NCI-H2081 (cell line): ENCODE measurements at places on chromosomes 7 and 10.

- no peak for DNase-seq
Observed at GRCh38 chr10:54009672-54010071, 791.4 kb downstream of the PCDH15 start.

DNA sequence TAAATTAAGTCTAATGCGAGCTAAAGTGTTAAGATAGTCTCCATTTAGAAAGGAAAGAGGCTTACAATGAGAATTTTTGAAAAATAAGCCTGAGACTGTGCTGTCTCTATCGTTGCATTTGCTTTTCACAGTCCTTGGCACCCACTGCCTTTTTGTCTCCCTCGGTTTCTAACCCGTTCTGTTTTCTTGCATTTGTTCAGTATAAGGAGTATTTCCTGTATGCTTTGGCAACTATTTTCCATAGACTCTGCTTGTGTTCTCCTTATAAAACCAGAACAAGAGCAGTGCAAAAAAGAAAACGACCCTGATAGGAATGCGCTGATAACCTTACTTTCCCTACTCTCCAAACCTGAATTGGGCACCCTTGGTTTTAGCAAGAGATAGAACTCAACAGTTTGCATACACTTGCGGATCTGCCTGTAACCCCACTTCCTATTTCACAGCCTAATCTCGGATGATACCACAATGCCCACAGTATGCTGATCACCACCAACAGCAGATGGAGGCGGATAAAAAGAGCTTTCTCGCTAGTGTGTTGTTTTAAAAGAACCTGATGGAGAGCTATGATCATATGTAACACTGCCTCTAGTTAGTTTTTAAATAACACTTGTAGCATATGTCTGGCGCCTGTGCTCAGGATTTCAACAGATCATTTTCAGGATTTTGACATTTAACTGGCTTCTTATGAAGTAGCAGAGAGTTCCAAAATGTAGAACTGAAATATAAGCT is 1.6 kb upstream of the ARHGAP12 start:
- DNase-seq, result no peak

GRCh38 chr7:132466367-132466766 is 109.9 kb downstream of the PLXNA4 start:
- no peak for DNase-seq

DNA sequence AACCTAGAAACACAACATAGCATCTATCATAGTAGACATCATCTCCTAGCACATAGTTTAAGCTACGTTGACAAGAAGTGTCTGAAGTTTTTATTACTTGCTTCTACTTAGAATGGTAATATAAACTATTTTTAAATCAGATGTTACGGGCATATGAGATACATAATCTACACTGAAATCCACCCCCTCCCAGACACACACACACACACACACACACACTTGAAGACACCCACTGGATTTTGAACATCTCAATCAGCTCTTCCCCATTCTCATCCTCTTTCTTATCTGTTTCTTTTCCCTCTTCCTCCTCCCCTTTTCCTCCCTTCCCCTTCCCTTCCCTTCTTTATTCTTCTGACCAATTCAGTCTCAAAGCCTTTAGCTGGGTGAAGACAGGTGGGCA is 175.9 kb downstream of the PAXIP1 start:
- no peak for DNase-seq

GRCh38 chr10:128662520-128662919 is 536.3 kb upstream of the MKI67 start:
- no peak for DNase-seq

DNA sequence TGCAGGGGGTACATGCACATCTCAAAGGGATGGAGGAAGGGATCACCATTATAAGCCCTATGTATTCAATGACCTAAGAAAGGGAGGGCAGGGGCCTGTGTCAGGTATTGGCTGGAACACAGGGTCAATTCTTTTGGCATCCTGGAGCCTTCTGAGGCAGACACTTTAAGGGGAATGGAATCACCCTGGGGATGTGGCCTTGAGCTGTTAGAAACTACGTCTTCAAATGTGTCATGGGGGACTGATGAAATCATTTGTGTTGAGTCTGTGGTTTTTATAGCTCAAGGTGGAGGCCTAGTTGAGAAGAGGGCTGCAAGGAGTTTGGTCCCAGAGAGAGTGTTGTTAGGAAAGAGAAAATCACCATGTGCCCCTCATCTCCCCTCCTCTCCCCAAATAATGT is 206.1 kb upstream of the CELF2 start:
- DNase-seq, result no peak

GRCh38 chr10:44262551-44263251 is 122.2 kb downstream of the CXCL12 start:
- no peak for DNase-seq

GRCh38 chr7:49631071-49631815 is 142.2 kb upstream of the VWC2 start:
- no peak for DNase-seq

GRCh38 chr7:3436746-3437145 is 135.7 kb downstream of the SDK1 start:
- no peak for DNase-seq

DNA sequence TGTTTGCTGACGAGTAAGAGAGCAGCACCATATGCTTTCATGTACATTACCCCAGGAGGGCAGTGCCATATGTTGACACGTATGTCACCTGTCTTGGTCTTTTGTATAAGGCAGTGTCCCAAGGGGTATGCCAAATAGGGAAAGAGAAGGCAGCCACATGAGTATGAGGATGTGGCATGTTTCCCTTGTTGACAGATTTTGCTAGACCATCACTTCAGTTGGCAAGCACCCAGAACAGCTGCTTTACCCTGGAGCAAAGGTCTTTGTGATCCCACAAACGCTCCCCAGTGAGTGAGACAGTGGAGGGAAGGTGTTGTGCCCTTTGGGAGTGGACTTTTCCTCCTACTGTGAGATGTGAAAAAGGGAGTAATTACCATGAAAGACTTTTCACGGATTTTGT is 350.1 kb downstream of the ETV1 start:
- DNase-seq, result peak; percentile 94

- DNase-seq, result no peak
Observed at GRCh38 chr10:131641231-131641630, 259.6 kb upstream of the PPP2R2D start.

GRCh38 chr7:37718585-37718984 is 35.0 kb downstream of the GPR141 start:
- no peak for DNase-seq

DNA sequence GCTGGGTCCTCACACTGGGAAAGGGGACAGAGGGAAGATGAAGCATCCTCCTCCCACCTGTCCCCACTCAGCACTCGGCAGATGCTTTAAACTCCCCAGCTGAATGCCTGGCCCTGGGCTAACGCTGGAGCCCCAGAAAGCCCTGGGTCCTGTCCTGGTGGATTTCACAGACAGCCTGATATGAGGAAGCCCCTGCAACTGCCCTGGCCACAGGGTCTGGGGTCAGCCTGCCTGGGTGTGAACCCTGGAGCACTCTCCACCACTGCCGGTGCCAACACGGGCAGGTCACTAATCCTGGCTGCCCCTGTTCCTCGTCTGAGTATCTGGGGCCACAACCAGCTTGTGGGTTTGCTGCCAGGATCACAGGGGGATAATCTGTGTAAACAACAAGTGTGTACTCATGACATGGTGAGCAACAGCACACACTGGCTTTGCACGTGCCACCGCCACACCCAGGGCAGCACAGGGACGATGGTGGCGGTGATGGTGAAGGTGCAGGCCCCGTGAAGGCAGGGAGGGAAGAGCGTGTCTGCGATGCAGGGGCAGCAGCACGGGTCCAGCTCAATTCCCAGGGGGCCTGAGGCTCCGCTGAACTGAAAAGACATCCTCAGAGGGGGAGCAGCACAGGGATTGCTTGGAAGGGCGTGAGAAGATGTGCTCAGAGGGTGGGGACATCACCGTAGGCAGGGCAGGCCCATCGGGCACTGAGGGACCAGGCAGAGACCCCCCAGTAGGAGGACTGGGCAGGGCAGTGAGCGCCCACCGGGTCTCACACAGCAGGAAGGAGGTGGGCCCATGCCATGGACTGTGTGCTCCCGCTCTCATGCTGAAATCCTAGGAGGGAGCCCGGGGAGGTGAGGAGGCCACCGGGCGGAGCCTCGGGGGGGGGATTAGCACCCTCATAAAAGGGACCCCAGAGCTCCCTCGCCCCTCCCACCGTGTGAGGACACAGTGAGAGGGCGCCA is 238.7 kb downstream of the MAD1L1 start:
- no peak for DNase-seq

DNA sequence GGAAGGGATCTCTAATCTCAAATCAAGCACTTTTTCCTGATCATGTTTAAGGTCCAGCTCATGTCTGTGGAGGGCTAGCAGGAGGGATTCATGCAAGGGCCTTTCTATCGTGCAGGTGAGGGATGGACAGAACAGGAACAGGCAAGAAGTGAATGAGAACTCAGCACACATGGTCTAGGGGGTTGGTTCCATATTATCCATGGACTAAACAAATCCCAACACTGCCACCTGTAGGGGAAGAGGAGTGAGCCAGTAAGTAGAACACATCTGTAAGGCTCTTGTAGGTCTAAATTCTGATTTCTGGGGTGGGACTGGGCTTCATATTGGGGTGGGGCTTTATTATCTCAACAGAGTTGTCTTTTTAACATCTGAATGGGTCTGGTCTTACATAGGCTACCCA is 138.0 kb upstream of the TARP start:
- no peak for DNase-seq

GRCh38 chr7:107327986-107328569 is 141.8 kb upstream of the GPR22 start:
- DNase-seq, result no peak

- DNase-seq, result no peak
Observed at GRCh38 chr10:97805949-97806348, 34.1 kb upstream of the SFRP5 start.

DNA sequence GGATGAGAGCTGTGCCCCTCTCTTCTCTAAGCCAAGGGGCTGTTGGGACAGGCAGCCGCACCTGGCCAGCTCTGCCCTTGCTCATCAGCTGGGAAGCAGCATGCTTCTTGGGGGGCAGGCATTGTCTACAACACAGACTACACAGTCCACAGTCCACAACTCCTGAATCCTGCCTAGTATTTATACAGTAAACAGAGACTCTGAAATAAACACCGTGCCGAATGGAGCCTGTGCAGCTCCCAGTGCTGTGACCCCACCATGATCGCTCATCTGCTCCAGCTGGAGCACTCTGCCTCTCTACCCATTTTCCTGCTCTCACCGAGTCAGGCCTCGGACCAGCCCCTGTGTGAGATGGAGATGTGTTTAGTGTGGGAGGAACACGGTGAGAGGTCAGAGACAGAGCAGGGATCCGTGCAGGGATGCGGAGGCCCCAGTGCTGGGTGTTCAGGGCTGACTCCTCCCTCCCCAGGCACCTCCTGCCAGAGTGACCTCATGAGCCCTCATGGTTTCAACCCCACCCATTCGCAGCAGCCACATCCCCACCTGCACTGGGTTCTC is 608.0 kb downstream of the DNAJB6 start:
- no peak for DNase-seq

- no peak for DNase-seq
Observed at GRCh38 chr10:86256690-86257315, 109.8 kb downstream of the GRID1 start.

GRCh38 chr10:74728225-74728624 is 98.2 kb upstream of the KAT6B start:
- DNase-seq, result no peak
